Panc1 (cell line): ENCODE measurements at places on chromosomes 12 and 14. TPM values are rescaled to one million over a fixed set of nuclear protein-coding genes. Genes with fewer than 3 reads are reported as not detected.

REM2 gene
- 0.18 TPM for total RNA-seq

CCDC38 gene
- total RNA-seq, result not detected

- DNase-seq, result no peak
Measured at GRCh38 chr12:67222302-67222701, 46.9 kb upstream of the CAND1 start.

DNA sequence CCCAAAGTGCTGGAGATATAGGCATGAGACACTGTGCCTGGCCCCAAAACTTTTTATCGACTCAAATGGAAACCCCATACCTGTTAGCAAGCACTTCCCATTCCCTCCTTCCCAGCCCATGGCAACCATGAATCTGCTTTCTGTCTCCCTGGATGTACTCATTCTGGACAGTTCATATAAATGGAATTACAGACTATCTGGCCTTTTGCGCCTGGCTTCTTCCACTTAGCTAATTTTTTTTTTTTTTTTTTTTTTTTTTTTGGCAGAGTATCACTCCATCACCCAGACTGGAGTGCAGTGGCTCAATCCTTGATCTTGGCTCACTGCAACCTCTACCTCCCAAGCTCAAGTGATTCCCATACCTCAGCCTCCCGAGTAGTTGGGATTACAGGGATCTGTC lies 134.5 kb upstream of the MED13L start:
- DNase-seq, result no peak

GRCh38 chr14:31950764-31951637 lies 126.1 kb upstream of the ARHGAP5 start:
- no peak for DNase-seq

LHX5 gene
- not detected for total RNA-seq

DNA sequence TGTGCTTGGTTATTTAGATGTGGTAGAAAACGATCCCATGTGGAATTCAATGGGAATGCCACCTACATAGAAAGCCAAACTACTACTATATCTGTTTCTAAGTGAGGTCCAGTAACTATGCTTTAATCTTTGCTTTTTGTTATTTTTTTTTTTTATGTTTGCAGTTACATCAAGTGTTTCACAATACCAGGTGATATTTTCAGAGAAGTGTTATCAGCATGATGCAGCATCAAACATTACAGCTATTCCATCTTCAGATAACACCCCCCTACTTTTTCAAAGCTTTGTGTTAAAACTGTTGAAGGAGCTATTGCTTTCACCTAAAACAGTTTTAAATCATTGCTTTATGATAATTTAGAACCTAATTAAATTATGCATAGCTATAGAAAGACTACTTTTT lies 163.8 kb upstream of the SLC16A7 start:
- DNase-seq, result no peak

DNA sequence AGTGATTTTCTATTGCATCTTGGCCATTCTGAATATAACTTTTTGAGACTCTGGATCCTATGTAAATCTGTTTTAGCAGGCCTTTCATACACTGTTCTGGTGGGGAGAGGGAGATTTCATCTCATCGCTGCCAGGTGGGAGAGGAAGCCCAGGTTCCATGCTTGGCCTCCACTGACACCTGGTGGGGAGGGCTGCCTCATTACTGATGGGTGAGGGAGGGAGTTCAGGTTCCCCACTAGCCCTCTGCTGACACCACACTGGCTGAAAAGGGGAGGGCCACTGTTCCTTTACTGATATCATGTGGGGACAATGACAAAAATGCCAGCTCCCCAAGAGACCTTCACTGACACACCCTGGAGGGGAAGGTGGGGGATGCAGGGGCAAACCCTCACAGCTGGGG lies 2.4 kb upstream of the GALNT8 start:
- no peak for DNase-seq

SLC10A1 gene
- total RNA-seq, result not detected

SEC23A gene
- total RNA-seq, result 76.7 TPM

- no peak for DNase-seq
Measured at GRCh38 chr12:29072631-29073030, 76.4 kb upstream of the FAR2 start.

ZNF891 gene
- total RNA-seq, result 2.2 TPM

DNA sequence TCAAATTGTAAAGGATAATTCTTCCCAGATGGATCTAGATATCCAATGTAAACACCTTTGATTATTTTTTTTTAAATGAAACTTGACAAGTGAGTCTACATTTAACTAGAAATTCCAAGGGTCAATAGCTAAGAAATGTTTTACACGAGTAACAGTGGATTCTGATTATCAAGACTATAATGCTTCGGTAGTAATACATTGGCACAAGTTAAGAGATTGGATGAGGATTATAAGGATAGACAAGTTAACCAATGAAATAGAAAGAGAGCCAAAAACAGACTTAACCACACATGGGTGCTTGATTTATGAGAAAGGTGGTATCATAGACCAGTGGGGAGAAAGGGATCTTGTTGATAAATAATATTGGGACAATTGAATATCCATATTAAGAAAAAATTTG lies 40.3 kb upstream of the PCED1B start:
- no peak for DNase-seq

ARHGDIB gene
- 1.6 TPM for total RNA-seq

TAS2R42 gene
- not detected for total RNA-seq

DNA sequence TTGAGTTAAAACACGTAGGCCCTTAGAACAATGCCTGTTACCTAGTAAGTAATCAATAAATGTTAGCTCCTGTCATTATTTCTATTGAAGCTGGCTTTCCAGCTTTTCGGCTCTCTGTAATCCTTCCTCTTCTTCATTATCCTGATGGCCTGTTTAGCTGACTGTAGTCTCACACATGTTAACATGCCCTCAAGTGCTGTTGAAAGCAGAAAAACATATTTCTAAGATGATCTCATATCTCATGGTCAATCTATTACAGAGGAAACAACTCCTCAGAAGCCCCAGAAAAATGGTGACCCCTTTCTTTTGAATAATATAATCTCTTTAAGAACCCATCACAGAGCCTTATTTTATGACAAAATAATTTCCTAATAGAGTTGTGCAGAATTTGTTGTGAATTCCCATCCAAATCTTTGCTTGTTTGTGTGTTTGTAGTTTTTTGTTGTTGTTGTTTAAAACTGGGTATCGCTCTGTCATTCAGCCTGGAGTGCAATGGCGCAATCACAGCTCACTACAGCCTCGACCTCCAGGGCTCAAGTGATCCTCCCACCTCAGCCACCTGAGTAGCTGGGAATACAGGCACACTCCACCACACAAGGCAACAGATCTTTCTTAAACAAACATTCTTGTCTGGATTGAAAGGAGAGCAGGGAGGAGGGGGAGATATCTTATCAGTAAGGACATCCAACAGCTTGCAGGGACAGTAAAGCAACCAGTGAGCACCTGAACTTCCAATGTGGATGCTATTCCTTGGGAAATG lies 242.5 kb upstream of the CAND1 start:
- DNase-seq, result no peak

DNA sequence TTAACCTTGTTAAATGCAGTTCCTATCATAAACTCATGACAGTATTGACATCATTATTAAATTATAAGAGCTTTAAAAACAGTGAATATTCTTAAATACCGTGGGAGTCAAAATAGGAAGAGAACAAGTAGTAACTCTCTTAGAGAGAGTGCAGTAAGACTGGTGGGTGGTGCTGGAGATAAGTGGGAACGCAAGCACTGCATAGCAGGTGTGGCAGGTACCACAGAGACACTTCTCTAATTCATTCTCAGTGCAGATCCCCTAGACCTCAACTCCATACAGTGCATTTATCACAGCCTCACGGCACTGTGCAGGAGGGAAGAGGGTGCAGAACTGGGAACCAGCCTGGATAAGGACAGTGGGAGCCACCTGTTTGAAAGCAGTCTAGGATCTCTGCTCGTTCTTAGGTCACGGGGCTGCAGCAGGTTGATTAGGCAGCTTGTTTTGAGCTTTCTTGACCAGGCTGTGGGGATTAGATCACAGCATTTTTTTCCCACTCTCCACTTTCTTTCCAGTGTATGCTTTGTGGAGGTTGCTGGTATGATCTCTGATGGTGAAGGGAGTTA lies 165.6 kb downstream of the PRKCH start:
- DNase-seq, result no peak

GRCh38 chr14:101755591-101756324 lies 5.8 kb upstream of the PPP2R5C start:
- no peak for DNase-seq

DNA sequence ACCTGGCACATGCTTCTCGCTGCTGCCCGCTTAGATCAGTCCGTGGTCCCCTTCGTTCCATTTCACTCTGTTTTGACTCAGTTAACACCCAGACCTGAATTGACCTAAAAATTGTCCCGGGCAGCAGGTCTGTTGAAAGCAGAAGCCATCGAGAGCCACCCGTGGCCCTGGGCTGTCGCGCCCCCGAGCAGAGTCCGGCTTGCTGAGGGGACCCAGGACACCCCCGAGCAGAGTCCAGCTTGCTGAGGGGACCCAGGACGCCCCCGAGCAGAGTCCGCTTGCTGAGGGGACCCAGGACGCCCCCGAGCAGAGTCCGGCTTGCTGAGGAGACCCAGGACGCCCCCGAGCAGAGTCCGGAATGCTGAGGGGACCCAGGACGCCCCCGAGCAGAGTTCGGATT lies 50.2 kb upstream of the GALNT9 start:
- DNase-seq, result no peak

TMTC1 gene
- total RNA-seq, result 0.28 TPM

SVOP gene
- total RNA-seq, result not detected

DNA sequence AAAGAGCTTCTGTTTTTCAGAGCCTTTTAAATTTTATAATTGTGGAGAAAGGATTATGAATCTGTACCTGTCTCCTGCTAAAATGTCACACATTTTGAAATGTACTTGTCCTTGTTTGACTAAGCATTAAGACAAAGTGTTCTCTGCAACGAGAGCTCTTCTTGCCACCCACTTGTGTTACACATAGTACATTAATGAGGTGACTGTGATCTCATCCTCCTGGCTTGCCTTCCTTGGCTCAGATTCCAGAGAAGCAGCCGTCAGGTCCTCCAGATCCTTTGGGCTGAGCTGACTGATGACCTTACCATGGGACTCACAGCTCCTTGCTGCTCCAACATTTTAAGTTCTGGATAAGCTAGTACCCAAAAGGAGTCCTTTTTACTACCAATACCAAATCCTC lies 81.4 kb downstream of the BBS10 start:
- DNase-seq, result no peak

LMNTD1 gene
- 0.13 TPM for total RNA-seq

MYRFL gene
- total RNA-seq, result not detected

DNA sequence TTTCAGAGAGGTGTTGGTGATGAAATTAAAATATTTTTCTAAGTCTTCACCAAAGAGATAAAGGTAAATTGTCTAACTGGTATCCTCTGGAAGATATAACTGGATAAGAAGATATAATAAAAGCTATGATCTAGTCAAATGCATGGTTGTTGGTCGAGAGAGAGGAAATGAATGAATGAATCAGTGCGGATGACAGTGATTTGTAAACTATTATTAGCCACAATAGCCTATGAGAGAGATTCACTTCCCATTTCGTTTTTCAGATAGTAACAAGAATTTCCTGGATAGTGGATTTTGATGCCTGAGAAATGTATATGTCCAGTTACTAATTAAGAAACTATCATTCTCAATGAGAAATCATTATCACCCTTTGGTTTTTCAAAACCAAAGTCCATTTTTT lies 63.1 kb downstream of the HEATR5A start:
- DNase-seq, result no peak

NABP2 gene
- total RNA-seq, result 99.6 TPM

DNA sequence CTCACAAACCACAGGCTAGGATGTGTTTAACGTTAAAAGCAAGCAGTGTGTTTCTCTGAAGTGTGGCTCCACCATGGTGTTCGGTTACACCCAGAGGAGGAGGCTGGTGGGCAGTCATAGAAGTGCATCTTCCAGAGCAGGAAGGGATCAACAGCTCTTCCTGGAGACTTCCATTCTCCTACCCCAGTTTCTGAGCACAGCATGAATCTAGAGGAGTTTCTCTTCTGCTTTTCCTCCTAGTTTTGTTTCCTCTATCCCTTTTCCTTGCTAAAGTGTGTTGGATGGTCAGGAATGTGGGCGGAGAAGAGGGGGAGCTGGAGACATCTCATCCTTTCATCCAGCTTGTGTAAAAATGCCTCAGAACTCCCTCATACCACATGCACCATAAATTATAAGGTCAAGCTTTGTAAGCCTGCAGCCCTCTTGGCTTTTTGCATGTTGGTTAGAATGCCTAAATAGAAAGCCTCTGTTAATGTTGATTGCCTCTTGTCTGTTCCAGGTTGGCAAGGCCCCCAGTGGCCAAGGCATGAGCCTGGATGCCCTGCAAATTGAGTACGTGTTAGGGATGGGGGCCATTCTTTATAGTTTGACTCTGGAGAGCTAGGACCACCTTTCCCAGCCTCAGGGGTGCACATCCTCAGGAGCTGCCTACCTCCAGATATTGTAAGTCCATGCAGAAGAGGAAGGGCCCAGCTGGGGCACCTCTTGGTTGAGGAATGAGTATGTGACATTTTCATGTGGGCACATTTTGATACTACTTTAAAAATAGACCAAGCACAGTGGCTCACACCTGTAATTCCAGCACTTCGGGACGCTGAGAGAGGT lies 4.0 kb upstream of the CKAP4 start:
- DNase-seq, result no peak

MYL2 gene
- not detected for total RNA-seq

DNA sequence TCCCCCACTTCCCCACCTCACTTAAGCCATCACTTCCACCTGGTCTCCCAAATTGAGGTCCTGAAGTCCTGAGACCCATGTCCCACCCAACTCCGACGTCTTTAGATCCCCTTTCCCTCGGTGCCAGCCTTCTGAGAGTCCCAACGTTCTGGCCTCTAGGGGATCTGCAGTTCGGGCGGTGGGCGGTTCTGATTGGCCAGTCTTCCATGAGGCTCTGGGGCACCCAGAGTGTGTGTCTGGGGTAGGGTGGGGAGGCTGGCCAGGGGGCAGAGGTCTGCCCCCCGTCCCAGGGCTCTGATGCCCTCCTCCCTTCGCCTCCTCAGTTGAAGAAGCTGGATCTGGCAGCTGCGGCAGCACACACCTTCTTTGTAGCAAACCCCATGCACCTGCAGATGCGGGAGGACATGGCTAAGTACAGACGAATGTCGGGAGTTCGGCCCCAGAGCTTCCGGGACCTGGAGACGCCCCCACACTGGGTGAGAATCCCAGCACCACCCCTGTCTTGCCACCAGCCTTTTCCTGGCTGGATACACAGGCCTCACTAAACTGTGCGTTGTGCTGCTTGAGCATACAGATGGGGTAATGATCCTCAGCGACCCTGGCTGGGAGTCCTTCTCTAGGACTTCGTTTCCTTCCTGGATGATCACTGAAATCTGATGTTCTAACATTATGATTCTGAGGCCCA lies 1.5 kb downstream of the P3H3 start:
- no peak for DNase-seq

- no peak for DNase-seq
Measured at GRCh38 chr14:22836301-22837113, at the start of gene MMP14. Gene MMP14 (plus strand): TSS chr14:22836585. CDS start chr14:22836818, 233 bp downstream.

GRCh38 chr12:28388879-28389278 lies 198.6 kb downstream of the CCDC91 start:
- no peak for DNase-seq

KRT80 gene
- 51.5 TPM for total RNA-seq

SDR9C7 gene
- not detected for total RNA-seq

DNA sequence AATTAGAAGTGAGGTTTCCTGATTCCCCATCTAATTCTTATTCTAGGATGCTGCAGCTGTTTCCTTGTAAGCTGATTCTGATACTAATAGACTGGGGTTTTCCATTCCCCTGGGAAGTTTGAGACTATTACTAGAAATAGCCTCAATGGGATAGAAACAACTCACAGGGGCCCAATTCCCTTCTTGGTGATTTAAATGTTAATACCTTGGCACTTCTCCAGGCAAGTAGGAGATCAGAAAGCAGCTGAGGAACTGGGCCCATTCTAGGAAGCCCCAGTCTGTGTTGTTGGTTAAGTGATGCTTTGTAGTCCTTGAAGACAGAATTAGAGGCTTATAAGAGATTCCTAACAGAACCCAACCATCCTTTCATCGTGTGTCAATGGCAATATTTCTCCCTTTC lies 407.0 kb upstream of the SEL1L start:
- no peak for DNase-seq
